SK-N-SH (cell line): ENCODE measurements at places on chromosomes 11 and 22. TPM values are rescaled to one million over a fixed set of nuclear protein-coding genes. Genes with fewer than 3 reads are reported as not detected.

The WNT7B gene
- polyA plus RNA-seq = 0.13 TPM in 1 of 2 replicates, not detected in the other

The OR51E1 gene
- not detected in 2 replicates for polyA plus RNA-seq

The OR52L1 gene
- polyA plus RNA-seq = not detected in 2 replicates

The SLC22A9 gene
- not detected in 2 replicates for polyA plus RNA-seq

The TOP3B gene
- polyA plus RNA-seq = 14.4 and 17.4 TPM in 2 replicates

The DBX1 gene
- polyA plus RNA-seq = not detected in 2 replicates

The GPHA2 gene
- polyA plus RNA-seq = not detected in 2 replicates

The FXYD6 gene
- polyA plus RNA-seq = 1.4 and 4.3 TPM in 2 replicates

The DDI1 gene
- polyA plus RNA-seq = not detected in 2 replicates

The OVOL1 gene
- polyA plus RNA-seq = not detected in 2 replicates

The NXPE2 gene
- not detected in 2 replicates for polyA plus RNA-seq

The RNF169 gene
- 2.2 and 2.6 TPM in 2 replicates for polyA plus RNA-seq

The OR1S2 gene
- not detected in 2 replicates for polyA plus RNA-seq

The PHOX2A gene
- polyA plus RNA-seq = 65.0 and 75.6 TPM in 2 replicates

DNA sequence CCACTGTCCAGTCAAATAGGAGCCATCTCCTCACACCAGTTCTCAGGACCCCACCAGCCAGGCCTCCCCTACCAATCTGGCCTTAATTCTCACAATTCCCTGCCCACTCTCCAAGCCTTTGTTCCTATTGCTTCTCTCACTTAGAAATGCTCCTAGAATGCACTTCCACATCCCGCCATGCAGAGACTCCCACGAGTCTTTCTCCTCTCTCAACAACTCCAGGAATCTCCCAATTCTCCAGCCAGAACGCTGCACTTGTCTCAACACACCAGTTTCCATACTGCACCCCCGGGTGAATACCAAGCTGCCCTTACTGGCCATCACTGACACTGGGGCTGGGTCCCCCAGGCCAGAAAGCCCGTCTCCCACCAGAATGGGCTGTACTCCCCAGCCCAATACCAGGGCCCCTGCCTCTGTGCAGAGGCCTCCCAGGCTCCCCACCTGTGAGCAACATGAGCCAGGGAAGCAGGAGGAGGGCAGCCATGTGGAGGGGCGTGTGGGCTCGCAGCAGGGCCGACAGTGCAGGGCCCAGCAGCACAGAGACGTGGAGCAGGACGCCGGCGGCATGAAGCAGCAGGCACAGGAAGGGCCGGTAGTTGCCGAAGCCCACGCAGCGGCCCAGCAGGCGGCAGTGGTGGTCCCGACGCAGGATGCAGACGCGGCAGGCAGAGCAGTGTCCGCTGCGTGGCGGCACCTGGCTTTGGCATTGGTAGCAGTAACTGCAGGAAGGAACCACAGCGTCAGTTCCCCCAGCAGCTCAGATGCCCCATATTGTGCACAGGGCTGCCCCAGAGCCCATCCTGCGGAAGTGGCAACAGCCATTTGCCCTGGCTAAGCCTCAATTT lies 2.4 kb downstream of the ZDHHC24 start:
- peak; percentile 82 for DNase-seq

DNA sequence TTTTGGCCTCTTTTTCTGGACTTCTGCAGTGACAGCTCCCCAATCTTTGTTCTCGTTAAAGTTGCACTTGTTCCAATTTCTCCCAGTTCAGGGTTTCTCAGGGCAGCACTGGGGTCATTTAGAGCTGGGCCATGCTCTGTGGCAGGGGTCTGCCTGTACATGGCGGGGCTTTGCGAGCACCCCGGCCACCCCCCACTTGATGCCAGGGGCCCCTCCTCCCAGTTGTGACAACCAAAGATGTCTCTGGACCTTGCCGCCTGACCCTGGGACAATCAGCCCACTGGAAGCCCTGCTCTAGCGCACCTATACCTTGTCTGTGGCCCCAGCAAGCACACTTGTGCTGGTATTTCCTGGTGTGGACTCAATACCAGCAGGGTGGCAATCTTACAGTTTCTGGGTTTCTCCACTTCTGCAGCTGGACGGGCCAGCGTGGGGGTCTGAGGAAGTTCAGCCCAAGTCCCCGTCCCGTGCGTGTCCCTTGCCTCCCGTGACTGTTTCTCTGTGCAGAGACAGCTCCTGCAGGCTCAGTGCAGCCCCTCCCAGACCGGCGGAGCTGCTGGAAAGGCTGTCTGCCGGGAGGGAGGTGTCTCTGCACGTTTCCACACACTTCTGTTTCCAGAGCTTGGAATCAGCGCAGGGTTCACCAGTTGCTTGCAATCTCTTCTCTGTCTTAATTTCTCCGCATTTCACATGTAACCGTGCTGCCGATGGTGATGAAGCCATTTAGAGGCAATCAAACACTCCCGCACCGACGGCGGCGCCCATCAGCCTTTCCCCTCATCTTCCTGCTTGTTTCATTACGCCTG lies 1328.9 kb downstream of the BRD1 start:
- no peak for DNase-seq

DNA sequence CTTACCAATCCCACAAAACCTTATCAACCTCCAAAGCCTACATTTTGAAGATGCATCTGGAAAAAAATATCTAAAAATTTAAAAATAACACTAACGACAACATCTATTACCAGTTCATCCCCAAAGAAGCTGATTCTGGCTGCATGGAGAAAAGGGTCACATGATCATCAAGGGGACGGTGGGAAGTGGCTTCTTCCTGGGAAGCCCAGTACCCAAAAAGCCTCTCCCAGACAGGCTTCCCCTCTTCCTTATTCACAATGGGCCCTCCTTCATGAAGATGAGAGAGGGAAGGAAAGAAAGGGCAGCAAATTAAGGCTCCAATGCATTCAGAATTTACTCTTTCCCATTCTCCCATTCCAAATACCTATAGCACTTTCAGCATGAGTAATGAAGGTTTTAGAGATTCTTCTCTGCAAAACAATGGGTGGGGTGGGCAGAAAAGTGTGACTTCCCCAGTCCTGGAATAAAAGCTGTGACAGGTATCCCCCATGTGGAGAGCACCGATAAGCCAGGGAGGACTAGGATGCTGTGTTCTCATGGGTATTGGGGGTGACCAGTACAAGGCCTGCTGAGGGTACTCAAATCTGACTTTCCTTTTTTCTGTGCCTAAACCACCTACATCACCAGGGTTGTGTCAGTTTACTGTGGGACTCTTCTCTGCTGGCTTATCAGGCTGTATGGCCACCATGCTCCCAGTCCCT lies 88.2 kb downstream of the SIK3 start:
- no peak for DNase-seq

GRCh38 chr11:120978701-120979100 lies 45.2 kb upstream of the TBCEL start:
- DNase-seq = no peak

DNA sequence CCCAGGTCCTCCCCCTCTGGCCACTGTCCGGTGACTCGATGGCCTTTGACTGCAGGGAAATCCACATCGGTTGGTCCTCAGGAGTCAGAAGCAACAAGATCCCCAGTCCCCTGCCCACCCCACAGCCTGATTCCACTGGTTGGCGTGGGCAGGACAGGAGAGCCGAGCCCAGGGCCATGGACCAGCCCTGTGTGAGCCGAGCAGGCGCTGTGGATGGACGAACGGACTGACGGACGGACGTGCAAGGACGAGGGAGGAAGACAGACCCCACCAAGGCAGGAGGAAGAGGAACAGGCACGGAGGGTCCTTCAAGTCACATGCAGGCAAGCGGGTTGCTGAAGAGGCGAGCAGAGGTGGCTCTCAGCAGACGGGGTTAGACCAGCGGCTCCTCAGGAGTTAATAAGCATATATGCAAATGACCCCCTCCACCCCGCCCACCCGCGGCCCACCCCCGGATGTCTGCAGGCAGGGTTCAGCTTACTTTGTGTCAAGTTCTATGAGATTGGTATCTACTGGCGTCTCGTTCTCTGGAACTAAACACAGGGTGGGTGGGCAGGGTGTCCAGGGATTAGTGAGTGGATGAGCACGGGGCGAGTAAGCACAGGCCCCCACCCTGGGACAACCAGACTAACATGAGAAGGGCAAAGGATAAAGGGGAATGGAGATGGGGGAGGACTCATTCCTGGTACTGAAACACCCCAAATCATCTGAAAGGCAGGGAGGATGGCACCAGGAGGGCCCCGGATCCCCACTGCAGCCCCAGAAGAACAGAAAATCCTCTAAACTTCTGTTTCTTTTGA lies 26.8 kb downstream of the TPBGL start:
- DNase-seq = no peak

DNA sequence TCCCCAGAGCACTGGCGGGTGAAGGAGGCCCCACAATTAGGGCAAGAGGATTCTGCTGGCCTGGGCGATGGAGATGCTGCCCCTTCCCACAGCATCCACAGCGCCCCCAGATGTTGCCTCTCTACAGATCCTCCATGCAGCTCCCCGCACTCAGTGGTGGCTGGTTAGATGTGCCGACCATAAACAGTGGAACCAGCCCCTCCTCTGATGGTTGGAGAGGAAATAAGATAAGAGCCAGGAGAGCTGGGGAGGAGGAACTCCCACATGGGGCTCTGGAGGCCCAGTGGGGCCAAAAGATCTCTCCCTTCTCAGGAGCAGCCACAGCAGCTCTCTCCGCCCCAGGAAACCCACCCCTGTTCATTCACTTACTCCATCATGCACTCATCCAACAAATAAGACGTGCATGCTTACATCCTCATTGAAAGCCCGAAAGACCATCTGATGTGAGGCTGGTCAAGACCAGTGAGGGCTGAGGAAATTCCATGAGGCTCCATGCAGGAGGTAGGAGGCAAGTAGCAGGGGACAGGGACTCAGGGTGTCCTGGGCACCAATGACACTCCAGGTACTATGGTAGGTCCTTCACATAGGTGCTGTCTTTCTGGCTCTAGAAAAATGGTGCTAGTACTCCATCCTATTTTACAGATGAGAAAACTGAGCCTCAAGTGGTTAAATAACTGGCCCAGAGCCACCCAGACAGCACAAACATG lies 1.5 kb downstream of the PTGDR2 start:
- no peak for DNase-seq

DNA sequence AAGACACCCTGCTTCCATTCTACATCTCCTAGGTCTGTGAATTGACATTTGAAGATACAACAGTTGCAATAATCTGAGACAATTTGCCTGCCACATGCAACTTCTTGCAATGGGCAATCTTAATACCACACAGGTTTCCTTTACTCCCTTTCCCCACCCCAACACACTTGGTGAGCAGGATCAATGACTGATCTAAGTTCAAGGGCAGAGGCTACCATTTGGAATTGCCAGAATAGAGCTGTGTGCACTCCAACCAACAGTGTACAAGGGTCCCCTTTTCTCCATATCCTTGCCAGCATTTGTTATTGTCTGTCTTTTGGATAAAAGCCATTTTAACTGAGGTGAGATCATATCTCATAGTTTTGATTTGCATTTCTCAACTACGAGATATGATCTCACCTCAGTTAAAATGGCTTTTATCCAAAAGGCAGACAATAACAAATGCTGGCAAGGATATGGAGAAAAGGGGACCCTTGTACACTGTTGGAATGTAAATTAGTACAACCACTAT lies 2.9 kb upstream of the NNMT start:
- no peak for DNase-seq

GRCh38 chr11:64185175-64185692 lies 737 bp upstream of the STIP1 start:
- no peak for DNase-seq

DNA sequence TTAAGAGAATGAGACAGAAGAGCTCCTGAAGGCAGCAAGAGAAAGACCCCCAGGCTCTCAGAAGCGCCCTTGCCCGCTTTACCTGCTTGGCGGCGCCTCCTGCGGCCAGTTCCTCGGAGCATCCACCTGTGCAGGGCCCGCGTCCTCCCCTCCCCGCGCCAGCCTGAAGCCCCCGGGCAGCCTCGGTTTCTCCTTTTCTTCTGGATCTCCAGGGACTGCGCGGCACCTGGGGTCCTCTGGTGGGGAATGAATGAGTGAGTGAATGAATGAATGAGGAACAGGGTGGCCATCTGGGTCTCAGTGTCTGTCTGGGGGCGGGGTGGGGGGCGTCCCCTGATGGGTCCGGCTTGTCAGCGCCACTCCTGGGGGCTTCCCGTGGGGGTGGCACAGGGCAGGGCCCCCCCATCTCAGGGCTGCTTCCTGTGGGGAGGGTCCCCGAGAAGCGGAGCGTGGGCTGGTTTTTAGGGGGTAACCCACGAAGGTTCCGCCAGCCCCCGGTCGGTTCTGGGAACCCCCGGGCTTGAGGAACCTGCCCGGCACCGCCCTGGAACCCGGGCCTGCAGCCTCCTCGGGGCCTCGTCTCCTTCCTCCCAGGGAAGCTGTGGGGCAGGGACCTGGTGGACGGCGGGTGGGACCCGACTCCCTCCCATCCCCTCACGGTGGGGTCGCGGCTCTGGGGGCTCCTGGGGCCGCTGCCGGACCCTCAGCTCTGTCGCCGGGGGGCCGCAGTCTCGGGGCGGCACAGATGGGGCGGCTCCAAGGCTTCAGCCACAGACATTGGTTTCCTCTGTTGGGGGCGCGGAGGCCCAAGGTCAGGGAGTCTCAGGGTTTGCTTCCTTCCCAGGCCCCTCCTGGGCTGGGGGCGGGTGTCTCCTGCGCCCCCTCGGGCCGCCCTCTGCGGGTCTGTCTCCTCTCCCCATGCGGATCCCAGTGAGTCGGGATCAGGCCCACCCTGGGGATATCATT lies 8.3 kb upstream of the KRTAP5-7 start:
- DNase-seq = no peak

- DNase-seq = no peak
These were observed 3.8 kb downstream of the INPPL1 start for GRCh38 chr11:72228229-72228843.

- no peak for DNase-seq
These were observed 34.5 kb downstream of the FCHSD2 start for GRCh38 chr11:73107597-73107996.

DNA sequence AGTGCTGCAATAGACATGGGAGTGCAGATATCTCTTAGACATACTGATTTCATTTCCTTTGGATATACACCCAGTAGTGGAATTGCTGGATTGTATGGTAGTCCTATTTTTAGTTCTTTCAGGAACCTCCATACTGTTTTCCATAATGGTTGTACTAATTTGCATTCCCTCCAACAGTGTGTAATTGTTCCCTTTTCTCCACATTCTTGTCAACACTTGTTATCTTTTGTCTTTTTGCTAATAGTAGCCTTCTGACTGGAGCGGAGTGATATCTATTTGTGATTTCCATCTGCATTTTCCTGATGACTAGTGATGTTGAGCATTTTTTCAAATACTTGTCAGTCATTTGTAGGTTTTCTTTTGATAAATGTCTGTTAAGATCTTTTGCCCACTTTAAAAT lies 128.9 kb downstream of the CTNND1 start:
- no peak for DNase-seq

- no peak for DNase-seq
These were observed 135.1 kb upstream of the PITPNB start for GRCh38 chr22:28053896-28054818.

GRCh38 chr11:72723508-72723907 lies 28.7 kb downstream of the ARAP1 start:
- DNase-seq = no peak

DNA sequence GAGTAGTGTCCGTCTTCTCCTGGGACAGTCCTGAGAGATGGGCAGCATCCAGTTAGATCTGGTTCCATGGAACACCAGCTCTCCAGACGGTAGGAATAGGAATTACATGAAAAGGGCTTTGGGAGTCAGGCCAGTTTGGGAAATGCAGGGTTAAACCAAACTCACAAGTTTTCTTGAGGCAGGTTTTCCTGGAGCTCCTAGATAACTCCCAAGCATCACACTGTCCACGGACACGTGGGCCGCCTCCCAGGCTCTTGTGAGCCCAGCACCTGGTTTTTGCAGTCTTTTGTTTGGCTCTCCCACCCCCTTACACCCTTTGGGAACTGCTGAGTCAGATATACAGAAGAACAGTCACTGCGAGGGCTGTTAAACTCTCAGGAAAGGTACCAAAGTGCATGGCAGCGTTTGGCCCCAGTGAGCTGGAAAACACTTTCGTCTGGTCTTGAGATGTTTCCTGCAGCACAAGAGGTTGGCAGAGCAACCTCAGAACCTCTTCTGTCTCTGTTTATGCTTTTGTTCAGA lies 90.0 kb downstream of the BCR start:
- no peak for DNase-seq

GRCh38 chr11:47891886-47892285 lies 43.7 kb upstream of the NUP160 start:
- DNase-seq = no peak
